ENCODE measurements at places on chromosomes 7 and 10. TPM values are rescaled to one million over a fixed set of nuclear protein-coding genes. Genes with fewer than 3 reads are reported as not detected.

GRCh38 chr10:91347529-91347928 lies 62.6 kb upstream of the HECTD2 start:
- DNase-seq, result no peak

The MSS51 gene
- total RNA-seq, result 9.5 TPM

DNA sequence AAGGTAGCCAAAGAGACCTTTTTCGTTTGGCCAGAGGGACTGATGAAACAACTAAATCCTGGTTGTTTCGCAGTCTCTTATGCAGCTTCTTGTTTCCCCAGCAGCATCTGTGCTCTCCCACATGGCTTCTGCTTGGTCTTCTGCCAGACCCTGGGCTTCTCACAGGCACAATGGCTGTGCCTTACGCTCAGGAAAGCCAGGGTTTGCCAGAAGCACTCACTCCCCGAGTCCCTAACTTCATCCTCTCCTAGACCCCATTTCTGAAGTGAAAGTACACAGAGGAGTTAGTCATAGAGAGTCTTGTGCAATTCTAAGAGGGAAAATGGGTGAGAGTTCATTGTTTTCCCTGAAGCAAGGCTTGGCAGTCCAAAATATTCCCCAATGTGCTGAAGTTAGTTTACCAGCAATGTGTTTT lies 121.7 kb downstream of the EVX1 start:
- DNase-seq, result peak; percentile 38

DNA sequence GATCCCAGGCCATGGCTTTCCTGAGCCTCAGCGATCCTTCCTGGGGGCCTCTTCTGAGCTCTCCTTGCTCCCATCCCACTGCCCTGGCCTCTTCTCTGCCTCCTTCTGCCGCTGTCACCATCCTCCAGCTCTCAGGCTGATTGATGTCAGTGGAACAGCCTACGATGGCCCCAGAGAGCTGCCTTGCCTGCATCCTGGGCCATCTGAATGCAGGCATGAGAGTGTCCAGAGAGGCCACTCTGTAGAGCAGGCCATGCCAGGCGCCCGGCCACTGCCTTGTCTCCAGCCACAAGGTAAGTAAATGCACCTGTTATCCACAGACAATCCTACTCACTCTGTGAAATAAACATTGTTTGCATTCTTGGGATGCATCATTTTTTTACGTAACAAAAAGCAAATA lies 171.4 kb upstream of the PPP2R2D start:
- DNase-seq, result no peak

- DNase-seq, result no peak
Measured at GRCh38 chr10:114576716-114577115, 81.4 kb downstream of the ABLIM1 start.

The GPC2 gene
- 5.7 TPM for total RNA-seq

- DNase-seq, result peak; percentile 28
Measured at GRCh38 chr10:48496831-48497779, 107.8 kb downstream of the ARHGAP22 start.

DNA sequence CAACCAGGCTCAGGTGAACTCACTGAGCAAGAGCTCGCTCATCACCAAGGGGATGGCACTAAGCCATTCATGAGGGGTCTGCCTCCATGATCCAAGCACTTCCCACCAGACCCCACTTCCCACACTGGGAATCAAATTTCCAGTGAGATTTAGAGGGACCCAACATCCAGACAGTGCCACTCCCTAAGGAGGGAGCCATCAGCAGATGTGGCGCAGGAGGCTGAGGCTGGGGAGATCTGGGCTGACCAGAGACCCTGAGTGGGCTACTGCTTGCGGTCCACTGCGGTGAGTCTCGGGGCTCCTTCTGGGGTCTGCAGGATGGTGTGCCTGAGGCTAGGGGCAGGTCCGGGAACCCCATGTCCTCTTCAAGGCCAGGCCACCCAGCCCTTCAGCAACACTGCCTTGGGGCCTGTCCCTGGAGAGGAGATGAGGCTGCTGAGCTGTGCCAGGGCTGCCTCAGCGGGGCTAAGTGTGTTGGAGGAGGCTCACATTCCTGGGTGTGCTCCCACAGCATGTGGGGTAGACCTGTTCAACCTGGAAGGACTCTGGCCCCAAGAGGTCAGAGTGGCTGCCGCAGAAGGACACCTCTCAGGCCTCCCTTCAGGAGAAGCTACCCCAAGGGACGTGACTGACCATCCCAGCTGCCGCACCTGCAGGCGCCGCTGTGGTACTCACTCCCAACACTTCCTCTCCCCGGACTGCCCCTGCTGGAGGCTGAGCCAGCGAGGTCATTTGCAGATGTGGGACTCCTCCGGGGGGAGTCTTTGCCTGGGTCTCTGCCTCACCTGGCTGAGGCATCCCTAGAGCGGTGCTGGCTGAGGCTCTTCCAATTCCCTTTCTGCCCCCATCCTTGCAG lies 22.3 kb upstream of the PCBD1 start:
- DNase-seq, result no peak

- DNase-seq, result peak; percentile 31
Measured at GRCh38 chr7:114182837-114183236, 231.8 kb upstream of the FOXP2 start.

The MAGI2 gene
- 8.0 TPM for total RNA-seq

DNA sequence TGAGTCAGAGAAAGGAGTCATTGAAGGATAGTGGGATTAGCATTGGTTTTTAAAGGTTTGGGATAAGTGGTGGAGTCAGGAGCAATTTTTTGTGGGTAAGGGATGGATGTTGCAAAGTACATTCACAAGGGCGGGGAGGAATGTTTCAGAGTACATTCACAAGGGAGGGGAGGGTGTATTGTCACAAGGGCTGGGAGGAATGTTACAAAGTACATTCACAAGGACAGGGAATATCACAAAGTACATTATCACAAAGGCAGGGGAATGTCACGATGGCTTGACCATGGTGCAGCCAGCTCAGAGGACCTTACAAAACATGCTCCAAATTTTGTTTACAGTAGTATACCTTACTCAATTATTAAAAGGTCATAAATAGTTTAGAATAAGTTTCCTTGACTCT lies 30.3 kb downstream of the C1GALT1 start:
- no peak for DNase-seq

The SEPHS1 gene
- 56.5 TPM for total RNA-seq

DNA sequence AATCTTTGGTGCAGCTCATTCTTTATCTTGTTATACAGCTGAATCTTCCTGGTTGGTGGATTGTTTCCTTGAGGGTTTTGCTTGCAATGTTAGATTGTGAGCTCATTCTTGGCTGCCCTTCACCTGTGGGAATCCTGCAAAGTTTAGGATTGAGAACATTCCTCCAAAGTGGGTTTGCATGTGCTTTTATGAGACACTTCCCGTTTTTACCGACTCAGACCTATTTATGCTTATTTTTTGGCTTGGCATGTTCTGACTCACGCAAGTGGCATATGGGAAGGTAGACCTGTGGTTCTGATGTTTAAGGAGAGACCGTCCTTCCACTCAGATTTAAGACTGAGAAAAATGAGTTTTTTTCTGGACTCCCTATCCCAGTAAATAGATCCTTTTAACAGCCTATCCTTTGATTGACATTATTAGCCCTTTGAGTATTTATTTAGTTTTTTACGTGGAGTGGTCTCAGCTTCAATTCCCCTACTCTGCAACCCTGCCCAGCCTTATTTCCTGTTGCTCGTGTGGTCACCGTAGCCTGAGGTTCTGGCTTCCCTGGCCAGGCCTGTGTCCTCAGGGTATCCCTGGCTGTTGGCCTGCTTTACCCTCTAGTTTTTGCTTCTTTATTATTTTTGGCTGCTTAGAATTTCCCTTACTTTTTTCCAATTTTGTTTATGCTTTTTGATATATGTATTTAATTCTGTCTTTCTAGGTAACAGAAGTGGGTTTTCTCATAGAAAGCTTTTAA lies 13.4 kb upstream of the PRF1 start:
- no peak for DNase-seq

GRCh38 chr10:123864923-123865322 lies 26.7 kb downstream of the CPXM2 start:
- no peak for DNase-seq

DNA sequence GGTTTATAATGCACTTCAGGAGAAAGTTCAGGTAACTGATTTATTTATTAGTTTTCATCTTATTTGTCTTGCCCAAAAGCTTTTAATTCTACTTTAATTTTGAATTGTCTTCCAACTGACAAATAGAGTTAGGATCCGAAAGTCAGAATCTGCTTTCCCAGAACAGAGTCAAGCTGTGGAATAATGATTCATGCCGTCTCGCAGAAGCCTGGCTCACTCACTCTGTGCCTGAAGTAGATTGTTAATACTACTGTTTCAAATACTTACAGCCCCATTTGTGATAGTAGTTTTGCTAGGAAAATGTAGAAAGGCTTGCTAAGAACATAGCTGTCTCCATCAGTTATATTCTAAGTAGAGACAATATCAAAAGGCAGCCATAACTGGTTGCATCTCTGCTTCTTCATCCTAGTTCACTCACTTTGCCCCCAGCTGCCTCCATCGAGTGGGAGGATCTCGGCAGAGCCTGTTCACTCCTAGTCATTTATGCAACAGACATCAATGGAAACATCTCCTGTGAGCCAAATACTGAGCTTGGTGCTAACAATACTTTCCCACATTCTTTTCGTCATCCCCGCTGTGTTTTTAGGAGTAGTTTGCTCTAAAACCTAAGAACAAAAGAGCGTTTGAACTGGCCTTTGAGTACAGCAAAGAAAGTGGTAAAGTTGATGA lies 28.0 kb downstream of the ABRAXAS2 start:
- no peak for DNase-seq

DNA sequence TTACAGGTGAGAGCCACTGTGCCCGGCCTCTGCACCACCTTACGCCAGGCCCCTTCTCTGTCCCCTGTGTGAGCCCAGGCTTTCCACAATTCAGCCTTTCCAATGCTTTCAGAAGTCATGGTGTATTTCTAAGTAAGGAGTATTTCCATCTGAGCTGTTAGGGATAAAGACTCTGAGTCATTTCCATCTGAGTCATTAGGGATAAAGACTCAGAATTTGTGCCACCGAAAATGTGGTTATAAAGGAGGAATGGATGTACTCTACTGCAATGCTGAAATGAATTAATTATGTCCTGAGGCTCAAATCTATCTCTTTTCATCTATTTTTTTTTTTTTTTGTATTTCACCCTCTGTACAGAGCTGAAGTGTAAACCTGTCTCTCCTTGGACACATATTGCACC lies 84.0 kb downstream of the GATA3 start:
- no peak for DNase-seq

The SPDYE8 gene
- not detected for total RNA-seq

DNA sequence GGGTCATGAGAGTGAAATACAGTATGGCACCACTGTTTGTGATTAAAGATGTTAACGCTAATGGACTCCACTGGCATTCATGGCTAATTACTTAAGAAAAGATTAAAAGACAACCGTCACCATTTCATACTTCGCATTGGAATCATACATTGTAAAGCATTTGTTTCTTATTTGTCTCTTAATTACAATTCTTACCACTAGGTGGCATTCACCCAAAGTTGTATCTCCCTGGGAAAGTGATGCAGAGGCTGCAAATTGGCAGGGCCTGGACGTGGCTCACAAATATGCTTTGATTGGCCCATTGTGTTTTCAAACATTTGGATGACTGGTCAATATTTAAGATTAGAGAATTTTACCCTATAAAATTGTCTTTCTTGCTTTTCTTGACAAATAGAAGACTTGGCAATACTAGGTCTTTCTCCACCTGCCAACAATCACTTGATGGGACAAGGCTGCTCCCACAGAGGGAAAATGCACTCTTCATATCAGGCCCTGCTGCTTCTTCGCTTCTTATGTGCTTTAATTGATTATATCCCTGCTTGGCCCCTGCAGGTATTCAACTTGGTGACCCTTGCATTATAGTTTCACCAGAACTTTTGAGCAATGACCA lies 72.1 kb upstream of the STARD3NL start:
- peak; percentile 70 for DNase-seq

The PNLIPRP3 gene
- total RNA-seq, result not detected

GRCh38 chr10:8927705-8928104 lies 873.2 kb downstream of the GATA3 start:
- DNase-seq, result no peak

The TRIM50 gene
- 0.31 TPM for total RNA-seq

GRCh38 chr10:52864201-52865106 lies 91.9 kb upstream of the MBL2 start:
- peak; percentile 57 for DNase-seq

DNA sequence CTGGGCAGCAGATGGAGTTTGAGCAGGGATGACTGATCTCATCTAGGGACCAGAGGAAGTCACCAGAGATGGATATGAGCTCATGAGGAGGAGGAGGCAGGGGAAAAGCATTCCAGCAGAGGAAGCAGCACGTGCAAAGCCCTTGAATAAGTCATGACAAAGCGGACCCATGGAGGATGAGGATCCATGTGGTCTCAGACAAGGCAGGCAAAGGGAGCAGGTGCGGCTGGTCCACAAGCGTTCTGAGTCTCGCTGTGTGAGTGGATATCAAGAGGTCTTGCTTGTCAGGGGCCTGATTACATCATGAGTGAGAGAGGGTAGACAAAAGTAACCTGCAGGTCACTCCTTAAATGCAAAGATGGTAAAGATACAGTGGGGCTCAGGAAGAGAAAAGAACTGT lies 307.6 kb downstream of the GRID1 start:
- DNase-seq, result no peak

The WEE2 gene
- total RNA-seq, result not detected

The ARHGAP22 gene
- total RNA-seq, result 2.1 TPM

The CCL24 gene
- total RNA-seq, result not detected

DNA sequence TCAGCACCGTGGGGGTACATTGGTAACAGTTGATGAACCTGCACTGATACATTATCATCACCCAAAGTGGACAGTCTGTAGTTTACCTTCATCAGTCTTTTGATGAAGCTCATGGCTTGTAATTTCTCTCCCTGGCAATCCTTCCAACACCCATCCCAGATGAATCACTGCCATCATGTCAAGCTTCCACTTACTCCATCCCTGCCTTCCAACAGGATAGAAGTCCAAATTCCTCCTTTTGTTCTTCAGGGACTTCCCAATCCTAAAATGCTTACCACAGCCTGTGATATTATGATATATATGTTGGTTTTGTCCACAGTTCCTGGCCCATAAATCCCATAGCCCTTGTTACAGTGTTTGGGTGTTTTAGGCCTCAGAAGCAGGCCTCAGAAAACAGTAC lies 16.1 kb downstream of the SNX10 start:
- DNase-seq, result no peak

The LIPF gene
- not detected for total RNA-seq

DNA sequence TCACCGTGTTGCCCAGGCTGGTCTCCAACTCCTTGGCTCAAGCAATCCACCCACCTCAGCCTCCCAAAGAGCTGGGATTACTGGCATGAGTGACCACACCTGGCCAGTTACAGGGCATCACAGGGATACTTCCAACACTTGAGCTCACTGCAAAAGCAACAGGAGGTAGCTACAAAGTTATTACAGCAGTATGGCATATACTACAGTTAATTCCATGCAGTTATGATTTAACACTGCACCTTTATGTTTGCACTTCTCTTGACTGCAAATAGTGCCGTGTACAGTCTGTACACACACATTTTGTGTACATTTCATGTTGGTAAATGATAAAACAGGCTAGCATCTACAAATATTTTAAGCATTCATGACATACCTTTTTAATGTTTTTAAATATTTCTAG lies 21.3 kb downstream of the SRPK2 start:
- DNase-seq, result no peak

DNA sequence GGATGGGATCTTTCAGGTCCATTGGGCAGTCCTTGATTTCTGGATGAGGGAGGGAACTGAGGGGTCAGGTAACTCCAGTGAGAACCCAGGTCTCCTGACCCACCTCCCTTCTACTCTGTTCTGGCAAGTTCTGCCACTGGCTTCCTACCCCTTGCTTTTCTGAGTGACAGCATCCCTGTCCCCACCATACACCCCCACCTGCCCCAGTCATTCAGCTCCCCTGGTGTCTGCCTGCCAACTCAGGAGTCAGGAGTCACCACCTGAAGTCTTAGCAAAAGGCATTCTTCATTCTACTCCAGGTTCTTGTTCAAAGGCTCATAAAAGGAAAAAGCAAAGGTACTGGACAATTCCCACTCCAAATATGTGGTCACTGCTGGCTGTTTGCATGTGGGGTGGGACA lies 26.6 kb downstream of the CDHR3 start:
- DNase-seq, result no peak

The SLC18A3 gene
- 0.31 TPM for total RNA-seq

Data from tongue (tissue), 3 donors.